ENCODE measurements at places on chromosomes 1 and 21.

GRCh38 chr1:193588311-193589082 is 402.1 kb upstream of the B3GALT2 start:
- DNase-seq, result no peak

DNA sequence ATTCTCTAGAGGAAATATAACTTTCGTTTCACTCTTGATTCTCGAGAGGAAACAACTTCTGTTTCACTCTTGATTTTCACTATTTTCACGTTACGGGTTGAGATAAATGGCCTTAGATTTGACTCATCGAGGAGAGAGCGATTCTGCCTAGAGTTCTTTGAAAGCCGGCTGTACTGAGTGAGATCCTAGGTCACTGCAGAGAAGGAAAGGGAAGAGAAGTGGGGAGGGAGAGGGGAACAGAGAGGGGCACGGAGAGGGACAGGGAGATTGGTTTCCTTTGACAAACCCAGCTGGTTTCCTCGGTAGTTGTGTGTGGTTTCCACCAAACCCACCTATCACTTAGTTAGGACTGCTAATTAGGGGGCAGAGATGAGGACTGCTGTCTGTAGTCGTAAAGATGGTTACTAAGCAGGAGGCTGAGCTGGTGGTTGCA is 21.6 kb upstream of the GPR137B start:
- DNase-seq, result no peak

- peak; percentile 87 for DNase-seq
Observed at GRCh38 chr1:246002725-246003441, 504.2 kb downstream of the SMYD3 start.

DNA sequence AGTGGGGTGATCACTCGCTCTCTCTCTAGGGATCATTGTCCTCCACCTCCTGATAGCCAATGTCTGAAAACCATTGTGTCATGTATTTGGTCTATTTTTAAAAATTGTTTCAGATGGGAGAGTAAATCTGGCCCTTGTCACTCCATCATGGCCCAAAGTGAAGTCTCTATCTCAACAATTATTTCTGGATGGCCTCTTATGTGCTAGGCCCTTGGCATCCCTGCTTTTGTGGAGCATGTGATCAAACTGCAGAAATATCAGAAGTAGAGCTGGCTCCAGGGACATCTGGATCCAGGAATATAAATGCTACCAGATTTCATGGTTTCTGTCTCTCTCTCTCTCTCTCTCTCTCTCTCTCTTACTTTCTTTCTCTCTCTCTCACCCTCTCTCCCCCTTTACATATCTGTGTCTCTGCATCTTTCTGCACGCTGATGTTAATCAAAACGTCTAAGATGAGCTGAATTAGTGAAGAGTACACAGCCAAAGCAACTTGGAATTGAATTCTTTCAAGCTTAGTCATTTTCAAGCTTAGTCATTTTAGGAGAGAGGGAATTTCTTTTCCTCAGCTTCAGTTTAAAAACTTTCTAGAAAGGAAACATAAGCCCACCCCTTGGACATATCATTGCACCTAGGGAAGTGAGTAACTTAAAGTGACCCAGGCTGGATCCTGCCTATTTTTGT is 47.4 kb upstream of the DOCK7 start:
- DNase-seq, result peak; percentile 90

DNA sequence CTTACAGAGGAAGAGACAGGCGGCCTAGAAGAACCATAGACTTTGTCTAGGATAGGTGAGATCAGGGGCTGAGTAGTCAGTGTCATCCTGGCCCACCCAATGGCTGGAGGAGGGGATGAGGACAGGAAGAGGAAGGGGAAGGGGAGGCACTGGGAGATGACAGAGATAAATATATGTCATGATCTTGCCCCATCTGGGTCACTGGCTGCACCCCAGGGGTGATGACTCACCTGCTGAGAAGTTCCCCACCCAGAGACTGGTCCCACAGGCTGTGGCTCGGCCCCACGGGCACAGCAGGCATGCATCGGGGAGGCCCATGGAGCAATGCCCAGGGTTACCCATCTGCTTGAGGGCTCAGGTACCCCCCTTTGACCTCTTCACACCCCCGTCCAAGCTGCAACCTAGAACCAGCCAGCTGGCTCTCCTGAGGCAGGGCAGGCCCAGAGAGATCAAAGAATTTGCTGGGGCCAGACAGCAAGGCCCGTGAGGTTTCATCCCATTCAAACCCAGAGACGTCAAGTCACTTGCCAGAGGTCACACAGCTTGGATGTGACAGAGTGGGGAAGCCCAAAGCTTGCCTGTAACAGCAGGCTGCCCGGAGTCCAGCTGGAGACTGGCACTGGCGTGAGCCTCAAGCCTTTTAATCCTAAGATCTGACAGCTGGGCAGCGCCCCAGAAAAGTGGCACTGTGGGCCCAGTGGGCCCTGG is 34.7 kb upstream of the CASZ1 start:
- DNase-seq, result peak; percentile 39

DNA sequence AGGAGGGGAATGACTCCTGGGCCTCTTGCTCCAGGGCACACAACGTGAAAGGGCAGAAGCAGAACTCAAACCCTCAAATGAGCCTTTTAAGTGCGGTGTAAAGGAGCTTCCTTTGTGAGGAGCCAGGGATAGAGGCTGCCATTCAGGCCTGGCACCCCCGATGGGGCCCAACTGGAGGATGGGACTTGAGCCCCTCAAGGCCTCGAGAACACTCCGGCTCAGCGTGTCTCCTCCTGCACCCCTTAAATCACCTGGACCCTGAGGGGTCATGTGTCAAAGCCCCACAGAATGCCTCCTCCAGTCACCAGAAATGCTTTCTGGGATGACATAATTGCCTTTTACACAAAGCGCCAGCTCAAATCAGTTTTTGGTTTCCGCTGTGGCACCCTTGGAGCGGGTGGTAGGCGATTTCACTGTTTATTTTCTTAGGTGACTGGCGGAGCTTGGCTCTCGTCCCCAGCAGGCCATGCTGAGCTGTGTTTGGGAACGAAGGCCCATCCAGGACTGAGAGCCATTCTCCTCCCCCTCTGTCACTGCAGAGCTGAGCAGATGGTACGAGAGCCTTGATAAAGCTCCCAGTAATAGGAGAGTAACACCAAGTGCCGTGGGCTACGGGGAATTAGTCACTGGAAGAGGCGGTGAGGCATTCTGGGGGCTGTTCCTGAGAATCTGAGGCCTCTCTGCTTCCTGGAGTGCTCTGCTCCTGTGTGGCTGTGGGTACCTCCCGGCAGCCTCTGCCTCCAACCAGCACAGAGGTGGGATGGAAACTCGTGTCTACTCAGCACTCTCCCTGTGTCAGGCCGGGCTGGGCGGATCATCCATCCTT is 163.0 kb downstream of the GRIK3 start:
- DNase-seq, result no peak

- peak; percentile 66 for DNase-seq
Observed at GRCh38 chr1:15328351-15329103, 81.2 kb upstream of the EFHD2 start.

DNA sequence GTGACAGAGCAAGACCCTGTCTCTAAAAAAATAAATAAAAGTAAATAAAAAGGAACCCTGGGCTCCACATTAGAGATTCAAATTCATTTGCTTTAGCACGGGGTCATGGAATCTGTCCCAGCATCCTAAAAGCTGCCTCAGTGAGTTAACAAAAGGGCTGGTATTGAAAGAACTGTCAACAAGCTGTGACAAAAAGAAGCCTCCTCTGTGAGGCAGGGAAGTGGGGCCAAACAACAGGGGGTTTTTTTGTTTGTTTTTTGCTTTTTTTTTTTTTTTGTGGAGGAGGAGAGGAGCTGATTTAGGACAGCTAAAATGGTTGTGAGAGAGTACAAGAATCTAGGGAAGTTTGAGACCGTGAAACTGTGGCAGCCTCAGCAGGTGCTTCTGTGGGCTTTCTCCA is 115.7 kb downstream of the LIPI start:
- DNase-seq, result no peak

GRCh38 chr1:225044258-225044657 is 114.8 kb downstream of the DNAH14 start:
- DNase-seq, result peak; percentile 34

DNA sequence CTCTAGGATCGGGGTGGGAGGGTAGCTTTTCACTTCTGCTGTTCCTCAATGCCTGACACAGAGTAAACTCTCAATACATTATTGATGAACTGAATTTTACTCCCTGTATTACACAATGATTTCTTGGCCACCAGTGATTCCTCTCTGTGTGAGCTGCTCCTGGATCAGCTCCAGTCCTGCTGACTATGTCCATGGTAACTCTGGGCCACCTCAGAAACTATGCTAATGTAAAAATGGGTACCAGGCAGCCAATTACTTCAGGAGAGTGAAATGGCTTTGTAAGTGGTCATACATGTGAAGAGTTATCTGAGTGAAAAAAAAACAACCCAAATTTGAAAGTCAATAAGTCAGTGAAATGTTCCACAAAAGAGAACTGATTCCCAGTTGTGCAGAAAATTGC is 311.0 kb downstream of the KCNH1 start:
- DNase-seq, result peak; percentile 2

DNA sequence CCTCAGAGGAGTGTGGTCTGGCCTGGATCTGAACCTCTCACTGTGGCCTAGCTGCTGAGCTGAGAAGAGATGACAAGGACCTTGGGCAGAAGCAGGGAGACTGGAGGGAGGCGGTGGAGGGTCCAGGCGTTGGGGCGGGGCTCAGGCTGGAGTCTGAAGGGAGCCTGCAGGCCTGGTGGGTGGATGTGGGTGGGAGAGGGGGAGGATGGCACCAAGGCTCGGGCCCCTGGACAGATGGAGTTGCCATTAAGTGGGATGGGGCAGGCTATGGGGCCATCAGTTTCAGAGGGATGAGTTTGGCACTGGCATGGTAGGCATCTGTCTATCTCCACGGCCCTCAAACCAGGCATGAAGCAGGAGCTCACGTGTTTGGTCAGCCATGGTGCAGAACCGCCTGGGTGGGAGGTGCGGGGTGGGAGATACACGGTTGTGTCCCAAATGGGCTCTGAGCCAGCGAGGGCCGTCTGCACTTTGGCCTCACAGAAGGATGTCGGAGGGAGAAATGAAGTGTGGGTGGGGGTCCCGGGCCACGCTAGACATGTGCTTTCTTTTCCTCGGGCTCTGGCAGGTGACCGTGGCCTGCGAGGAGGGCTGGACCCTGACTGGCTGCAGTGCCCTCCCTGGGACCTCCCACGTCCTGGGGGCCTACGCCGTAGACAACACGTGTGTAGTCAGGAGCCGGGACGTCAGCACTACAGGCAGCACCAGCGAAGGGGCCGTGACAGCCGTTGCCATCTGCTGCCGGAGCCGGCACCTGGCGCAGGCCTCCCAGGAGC is 23.6 kb downstream of the PCSK9 start:
- no peak for DNase-seq

- DNase-seq, result no peak
Observed at GRCh38 chr1:167627865-167628641, 2.0 kb upstream of the RCSD1 start.

- no peak for DNase-seq
Observed at GRCh38 chr1:202165267-202165941, 5.0 kb upstream of the PTPN7 start.

DNA sequence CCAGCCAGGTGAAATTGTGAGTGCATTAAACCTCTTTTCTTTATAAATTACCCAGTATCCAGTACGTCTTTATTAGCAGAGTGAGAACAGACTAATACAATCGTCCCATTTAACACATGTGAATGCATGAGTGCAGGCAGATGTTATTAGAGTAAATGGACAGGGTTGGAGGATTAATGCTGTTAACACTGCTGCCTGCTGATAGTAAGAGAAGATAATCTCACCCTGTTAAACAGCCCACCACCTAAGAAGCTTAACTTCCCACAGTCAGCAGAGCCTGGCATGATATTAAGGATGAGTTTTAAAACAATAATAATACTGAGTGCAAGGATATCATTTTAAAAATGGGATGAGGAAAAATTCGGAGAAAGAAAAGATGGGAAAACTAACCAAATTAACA is 181.4 kb upstream of the LHX8 start:
- no peak for DNase-seq

- no peak for DNase-seq
Observed at GRCh38 chr1:6148497-6149241, 31.5 kb downstream of the CHD5 start.

- DNase-seq, result peak; percentile 8
Observed at GRCh38 chr1:7581754-7582459, 189.2 kb upstream of the VAMP3 start.

DNA sequence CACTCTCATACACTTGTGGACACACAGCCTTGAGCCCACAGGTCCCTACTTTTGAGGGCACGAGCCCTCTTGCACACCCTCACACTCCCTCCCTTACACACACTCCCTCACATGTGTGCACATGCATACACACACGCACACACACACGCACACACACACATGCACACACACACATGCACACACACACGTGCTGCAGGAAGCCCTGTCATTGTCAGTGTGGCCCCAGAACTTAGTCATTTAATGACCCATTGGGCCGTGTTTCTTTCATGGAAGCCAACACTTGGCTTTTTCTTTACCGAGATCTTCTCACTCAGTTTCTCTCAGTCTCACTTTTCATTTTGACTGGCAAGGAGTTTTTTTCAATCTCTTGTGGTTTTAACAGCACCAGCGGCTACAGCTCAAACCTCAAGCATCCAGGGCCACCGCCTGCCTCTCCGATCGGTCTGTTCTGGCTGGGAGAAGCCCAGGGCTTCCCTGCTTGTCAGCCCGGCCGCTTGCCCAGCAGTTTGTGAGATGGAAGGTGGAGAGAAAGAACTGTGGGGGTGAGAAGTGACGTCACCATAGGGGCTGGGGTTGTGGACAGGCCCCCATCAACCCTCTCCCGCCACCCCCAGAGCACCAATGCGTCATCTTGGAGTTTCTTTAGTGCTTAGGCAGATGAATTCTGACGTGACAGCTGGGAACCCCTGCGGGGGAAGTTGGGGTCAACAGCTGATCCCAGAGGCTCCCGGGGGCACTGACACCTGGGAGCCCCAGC is 15.8 kb upstream of the TNFRSF8 start:
- peak; percentile 31 for DNase-seq

- DNase-seq, result no peak
Observed at GRCh38 chr1:159483501-159483900, 44.0 kb downstream of the OR10J1 start.

- DNase-seq, result no peak
Observed at GRCh38 chr1:180524915-180525714, 22.7 kb upstream of the ACBD6 start.

DNA sequence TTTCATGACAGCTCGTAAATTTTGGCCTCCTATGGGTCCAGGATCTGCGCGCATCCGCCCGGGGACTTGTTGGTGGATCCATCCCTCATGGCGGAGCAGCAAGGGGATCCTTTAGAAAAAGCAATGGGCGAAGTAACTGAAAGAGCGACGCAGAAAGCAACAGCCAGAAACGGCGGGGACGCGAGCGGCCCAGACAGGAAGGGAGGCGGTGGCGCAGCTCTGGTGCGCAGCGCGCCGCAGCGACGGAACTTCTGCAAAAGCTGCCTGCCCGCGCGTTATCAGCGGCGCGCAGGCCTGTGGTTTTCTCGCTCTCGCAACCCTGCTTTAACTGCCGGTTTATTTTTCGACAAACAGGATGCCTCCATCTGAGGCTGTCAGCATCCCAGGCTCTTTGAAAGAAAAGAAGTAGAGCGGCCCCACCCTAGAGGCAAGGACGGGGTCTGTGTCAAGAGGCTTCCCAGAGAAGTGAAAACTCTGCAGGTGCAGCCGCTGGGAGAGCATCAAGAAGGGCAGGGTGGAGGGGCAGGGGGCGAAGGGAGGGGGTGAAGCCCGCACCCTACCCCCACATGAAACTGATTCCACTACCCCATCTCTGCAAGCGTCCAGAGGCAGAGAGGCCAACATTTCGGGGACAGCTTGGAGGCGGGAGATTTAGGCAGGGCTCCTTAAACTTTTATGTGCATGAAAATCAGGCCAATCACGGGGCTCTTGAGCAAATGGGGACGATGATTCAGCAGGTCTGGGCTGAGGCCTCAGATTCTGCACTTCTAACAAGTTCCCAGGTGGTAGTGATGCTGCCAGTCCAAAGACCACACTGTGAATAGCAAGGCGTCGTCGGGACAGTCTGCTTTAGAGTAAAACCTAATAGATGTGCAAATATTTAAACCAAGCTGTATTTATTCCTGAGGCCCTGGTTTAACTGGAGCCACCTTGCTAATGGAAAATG is 22.2 kb downstream of the RUNX1 start:
- DNase-seq, result peak; percentile 45

Data from AG10803 (cell line).